ENCODE measurements at places on chromosomes 11 and 22.

DNA sequence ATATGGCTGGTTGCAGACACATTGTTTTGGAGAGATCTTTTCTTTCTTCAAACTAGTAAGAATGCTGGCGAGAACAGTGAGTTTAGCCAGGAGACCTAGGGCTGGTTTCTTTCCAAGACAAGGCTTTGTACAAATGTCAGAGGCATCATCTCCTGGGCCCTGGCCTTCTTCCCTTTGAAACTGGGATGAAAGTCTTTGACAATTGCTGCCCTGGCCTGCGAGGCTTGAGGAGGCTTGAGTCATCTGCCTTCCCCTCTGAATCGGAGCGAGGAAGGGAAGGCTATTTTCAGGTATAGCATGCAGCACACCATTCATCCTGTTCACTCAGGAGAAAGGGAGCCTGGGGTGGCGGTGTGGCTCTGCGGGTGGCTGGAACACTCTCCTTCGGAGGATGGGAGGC is 21.5 kb upstream of the PARVG start:
- DNase-seq: no peak

DNA sequence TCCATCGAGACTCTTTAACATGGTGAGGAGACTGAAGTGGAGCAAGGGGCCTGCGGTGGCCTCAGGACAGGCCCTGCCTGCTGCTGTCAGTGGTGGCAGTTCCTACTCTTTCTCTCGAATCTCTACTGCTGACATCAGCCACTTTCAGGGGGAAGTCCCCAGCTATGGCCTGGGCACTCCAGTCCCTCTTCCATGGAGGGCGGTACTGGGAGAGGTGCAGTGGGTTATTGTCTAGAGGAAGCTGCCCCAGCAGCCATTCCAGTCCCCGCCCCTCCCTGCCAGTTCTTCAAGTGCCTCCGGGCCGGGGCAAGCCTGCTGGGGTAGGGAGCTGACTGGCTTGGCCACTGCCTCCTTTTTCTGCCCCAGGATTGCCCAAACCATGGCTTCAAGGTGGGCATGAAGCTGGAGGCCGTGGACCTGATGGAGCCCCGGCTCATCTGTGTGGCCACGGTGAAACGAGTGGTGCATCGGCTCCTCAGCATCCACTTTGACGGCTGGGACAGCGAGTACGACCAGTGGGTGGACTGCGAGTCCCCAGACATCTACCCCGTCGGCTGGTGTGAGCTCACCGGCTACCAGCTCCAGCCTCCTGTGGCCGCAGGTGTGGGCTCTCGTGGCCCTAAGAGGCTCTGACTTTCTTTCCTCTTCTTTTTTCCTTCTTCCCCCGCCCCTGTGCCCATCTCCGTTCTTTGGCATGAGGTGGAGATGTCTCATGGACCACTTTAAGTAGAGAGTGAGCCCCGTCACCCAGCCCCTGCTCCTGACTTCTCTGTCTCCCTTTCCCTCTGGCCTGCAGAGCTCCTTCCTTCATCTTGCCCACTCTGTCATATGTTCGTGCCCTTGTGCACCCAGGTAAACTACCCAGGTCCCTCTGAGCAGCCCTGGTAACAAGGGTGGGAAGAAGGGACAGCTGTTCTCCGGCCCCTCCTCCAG is 13.7 kb downstream of the CHADL start:
- DNase-seq: no peak

- DNase-seq: no peak
Measured at GRCh38 chr11:62850911-62851806, 11.8 kb upstream of the WDR74 start.

DNA sequence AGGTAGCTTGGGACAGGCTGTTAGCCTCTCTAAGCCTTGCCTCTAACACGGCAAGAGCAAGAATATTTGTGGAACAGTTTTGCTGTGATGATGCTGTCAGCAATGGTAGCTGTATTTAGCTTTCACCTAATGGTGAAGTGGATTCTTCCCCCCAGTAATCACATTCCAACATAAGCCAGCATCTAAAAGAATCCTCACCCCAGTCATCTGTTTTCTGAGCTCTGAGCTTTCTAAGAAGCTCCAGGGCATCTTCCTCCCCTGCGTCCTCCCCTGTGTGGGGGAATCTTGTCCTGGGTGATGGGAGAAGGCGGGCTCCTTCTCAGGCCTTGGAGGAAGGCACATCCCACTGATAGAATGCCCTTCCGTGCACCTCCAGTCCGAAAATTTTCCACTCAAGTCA is 367.6 kb downstream of the BRD1 start:
- DNase-seq: no peak

- DNase-seq: no peak
Measured at GRCh38 chr11:130051082-130051481, 18.6 kb upstream of the APLP2 start.

Measured in stimulated activated CD8-positive, alpha-beta memory T cell treated with anti-CD3 and anti-CD28 coated beads, Interleukin-2, amount 100 ng/mL, for 1 hour (primary cell).